ENCODE measurements at places on chromosomes 4 and X.

DNA sequence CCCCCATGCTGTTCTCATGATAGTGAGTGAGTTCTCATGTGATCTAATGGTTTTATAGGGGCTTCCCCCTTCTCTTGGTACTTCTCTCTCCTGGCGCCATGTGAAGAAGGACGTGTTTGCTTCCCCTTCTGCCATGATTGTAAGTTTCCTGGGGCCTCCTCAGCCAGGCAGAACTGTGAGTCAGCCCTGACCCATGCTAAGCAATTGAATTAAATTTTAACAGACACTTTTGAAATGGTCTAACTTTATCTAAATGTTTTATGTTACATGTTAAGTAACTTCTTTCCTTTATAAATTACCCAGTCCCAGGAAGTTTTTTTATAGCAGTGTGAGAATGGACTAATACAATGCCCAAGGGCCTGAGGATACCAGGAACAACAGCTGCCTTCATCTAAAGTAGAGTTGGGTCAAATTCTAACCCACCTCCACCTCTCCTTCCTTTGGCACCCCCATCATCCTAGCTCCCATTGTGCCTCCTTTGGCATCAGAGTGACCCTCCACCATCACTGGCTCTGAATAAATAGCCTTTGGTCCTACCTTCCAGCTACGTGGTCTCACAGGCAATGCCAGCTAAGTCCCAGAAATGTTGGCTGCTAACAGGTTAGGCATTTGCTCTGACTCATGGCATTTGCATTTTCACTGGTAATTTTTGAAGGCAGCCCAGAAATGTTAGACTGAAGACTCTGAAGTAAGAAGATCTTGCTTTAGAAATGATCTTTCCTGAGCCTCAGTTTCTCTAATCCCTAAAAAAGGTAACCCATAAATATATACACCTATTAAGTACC is 182.1 kb downstream of the MOSPD2 start:
- DNase-seq: no peak

DNA sequence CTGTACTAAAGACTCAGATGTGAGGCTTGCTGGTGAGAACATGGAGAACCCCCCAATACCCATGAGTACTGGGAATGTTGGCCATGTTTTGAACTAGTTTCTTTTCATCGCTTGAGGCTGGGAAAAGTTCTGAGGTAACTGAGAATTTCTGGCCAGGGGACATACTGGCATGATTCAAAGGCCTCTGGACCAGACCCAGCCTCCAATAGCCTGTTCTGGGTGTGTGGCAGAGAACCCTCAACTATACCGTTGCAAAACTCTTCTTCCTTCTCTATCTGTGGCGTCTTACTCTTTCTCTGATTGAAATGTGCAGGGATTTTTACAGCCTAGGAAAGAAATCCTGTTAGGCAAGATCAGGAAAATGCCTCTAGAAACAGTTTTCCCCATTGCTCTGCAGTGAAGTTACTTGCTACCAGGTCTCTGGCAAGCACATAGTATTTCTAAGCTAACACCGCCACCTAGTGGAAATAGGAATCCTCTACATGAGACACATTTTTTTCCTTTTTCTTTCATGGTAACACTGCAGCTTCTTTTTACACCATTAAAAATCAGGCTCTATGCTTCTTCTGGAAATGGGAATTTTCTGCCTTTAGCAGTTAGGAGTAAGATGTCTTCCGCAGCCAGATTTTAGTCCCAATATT is 170.7 kb upstream of the ZCCHC13 start:
- DNase-seq: no peak

GRCh38 chr4:130424211-130424610 is 1328.3 kb downstream of the C4orf33 start:
- DNase-seq: no peak

DNA sequence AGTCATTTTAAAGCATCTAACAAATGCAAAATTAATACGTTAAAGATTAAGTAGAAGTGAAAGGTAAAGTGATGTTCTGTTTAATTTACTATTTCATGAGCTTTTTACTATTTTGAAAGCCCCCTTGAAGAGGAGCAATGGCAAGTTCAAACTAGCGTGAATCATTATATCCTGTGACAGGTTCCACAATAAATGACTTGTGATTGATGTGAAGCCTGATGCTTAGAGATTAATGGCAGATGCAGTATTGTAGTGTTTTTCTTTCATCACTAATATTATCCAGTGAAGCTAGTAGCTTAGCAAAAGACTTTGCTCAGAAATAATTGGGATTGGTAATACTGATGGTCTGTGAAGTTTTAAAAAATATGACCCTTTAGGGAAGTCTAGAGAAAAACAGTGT is 57.3 kb downstream of the STOX2 start:
- DNase-seq: no peak

DNA sequence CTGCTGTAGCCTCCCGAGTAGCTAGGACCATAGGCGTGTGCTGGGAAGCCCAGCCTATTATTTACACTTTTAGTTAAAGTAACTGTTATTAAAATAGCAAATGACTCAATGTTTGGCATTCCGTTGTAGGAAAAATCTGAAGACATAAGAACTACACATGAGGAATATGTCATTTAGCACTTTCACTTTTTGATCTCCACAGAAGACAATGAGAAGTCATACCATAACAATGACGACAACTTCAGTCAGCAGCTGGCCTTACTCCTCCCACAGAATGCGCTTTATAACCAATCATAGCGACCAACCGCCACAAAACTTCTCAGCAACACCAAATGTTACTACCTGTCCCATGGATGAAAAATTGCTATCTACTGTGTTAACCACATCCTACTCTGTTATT is 6.7 kb downstream of the GPR34 start:
- DNase-seq: no peak

GRCh38 chr4:11424000-11424399 is 4.7 kb downstream of the HS3ST1 start:
- DNase-seq: no peak

DNA sequence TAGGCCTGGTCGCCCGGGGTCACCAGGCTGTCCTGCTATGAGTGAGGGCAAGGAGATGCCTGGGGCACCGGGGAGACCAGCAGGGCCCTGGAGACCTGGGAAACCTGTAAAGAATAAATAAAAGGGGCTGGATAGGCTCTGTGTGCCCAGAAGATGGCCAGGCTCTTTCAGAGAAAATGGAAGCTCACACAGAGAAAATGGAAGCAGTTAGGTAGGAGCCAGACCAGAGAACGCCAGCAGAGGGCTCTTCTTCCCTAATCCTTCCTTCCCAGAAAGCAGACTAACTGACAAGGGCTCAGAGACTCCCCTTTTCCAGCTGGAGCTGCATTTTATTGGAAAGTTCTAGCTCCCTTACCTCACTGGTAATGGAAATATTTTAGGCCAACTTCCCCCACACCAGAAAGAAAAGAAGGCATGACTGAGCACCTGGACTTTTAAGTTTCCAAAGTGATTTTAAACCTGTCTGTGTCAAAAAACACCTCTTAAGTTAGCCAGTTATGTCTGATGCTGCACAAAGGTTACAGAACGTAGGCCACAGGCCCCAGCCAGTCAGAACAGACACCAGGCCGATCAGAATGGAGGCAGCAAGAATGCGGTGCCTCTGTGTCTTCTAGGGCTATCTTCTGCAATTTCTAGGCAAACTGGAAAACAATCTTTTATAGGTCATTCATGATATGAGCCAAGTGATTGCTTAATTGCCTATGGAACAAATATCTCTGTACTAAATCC is 74.0 kb downstream of the ATG4A start:
- DNase-seq: no peak

DNA sequence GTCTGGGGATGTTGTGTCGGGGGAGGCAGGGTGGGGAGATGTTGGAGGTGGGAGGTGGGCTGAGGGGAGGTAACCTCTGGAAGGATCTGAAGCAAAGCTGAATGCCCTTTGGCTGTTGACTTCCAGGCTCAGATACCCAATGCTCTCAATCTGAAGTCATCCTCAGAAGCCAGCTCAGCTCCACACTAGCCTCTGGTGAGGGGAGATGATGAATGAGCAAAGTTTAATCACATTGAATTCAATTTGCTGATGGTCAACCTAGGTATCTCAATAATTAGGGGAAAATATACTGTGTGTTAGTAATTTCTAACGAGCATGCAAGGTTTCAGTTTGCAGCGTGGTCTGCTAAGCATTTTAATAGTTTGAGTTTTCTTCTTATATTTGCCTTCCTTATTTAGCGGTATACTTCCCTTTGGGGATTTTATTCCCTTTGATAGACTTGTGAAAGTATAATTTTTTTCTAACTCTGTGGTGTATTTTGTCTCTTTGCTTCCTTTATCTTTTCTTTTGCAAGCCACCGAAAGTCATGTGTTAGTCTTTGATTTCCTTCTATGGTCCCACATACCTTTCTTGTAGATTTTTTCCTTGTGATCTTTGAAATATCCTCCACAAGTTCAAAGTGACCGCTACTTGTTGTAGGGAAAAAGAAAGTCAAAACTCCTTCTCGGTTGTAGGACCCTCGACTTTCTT is 146.3 kb upstream of the LEF1 start:
- DNase-seq: no peak

Measured in stimulated activated CD4-positive, alpha-beta T cell treated with anti-CD3 and anti-CD28 coated beads, Interleukin-1b, Interleukin-23, amount 100 ng/mL, for 1 hour (primary cell).